NCI-H526 treated with DMSO at 0.1 percent for 48 hours (cell line): ENCODE measurements at places on chromosomes 11 and 22.

GRCh38 chr11:20762980-20763379 is 93.6 kb downstream of the NELL1 start:
- peak; percentile 70 for DNase-seq

DNA sequence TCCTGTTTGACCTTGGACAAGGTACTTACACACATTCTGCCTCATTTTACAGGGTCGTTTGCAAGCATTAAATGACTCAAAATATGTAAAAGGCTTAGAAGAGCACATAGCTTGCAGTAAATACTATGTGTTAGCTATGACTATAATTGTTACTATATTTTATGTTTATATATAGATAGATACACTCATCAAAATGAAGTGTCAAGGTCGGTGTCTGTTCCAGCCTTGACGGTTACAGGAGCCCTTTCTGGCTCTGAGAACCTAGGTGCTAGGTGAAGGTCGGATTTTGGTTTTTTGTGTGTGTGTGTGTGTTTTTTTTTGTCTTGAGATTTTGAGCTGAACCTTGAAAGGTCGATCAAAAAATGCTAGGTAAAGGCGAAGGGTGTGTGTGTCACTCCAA is 24.5 kb upstream of the LIMK2 start:
- no peak for DNase-seq

- DNase-seq, result no peak
Observed at GRCh38 chr11:83006877-83007330, 64.8 kb downstream of the RAB30 start.

DNA sequence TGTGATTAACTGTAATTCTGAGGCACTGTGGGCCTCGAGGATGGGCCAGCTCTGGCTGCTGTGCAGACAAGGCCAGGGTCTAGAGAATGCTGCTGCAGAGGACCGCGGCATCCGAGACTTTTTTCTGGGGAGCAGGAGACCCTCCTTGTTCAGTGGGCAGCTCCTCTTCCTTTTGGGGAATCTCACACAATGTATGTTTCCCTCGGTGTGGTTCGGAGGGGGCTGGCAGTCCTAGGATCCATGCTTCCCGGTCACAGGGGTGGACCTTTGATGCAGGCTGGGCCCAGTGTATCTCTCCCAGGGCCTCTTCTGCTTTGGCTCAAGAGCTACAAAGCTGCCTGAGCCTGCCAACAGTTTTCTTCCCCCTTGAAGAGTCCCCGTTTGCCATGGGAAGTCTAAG is 31.5 kb downstream of the MYEOV start:
- DNase-seq, result no peak

- DNase-seq, result no peak
Observed at GRCh38 chr11:16059332-16059731, 297.0 kb downstream of the SOX6 start.

GRCh38 chr11:45102810-45103621 is 43.4 kb upstream of the PRDM11 start:
- DNase-seq, result peak; percentile 32

- no peak for DNase-seq
Observed at GRCh38 chr11:100684101-100685065, 2.7 kb upstream of the ARHGAP42 start.

DNA sequence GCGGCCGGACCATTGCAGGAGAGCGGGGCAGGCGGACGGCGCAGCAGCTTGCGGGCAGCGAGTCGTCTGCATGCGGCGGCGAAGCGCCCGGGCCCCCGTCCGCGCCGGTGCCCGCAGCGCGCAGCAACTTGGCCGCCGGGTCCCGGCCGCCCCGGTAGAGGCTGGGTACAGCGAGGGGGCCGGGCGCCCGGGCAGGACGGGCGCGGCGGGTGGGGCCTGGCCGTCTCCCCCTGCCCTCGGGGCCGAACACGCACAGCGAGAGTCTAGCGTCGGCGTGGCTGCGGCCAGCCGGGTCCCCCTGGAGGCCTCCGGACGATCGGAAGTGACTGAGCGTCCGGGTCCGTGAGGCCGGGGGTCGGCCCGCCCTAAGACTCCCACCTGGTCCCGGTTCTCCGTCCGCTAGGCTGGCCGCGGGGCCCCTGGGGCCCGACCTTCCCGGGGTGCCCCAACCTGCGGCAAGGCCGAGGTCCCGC is 775 bp upstream of the TRABD start:
- DNase-seq, result no peak

DNA sequence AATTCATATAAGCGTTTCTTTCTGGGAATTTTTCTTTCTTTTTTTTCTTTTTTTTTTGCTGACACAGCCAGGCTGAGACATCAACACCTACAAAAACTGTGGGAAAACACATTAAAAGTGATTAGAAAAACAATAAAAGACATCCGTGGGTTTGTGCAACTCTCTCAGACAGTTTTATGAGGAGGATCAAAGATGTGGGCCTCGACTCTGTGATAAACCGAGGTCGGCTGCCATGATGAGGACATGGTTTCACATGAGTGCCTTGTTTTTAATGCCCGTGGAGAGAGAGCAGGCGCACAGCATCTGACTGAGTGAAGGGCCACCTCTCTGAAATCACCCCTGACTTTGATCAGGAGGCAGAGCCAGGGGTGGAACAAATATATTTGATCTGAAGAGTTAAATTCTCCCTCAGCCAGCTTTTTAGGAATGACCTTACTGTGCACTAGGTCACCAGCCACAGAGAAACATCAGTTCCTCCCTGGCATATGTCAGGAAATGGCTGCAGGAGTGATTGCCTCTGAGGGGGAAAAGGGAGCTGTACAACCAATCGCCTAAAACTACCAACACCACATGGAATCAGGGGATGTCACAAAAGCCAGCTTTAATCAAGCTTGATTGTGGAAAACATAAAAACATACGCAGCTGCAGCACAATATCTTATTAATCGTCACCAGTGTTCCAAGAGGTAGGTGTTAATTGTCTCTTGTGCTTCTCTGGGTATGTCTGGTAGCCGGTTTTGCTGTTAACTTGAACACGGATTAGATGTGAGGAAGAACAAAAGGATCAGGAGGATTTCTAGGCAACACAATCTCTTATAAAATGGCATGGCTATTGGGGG is 164.7 kb downstream of the MAML2 start:
- no peak for DNase-seq

DNA sequence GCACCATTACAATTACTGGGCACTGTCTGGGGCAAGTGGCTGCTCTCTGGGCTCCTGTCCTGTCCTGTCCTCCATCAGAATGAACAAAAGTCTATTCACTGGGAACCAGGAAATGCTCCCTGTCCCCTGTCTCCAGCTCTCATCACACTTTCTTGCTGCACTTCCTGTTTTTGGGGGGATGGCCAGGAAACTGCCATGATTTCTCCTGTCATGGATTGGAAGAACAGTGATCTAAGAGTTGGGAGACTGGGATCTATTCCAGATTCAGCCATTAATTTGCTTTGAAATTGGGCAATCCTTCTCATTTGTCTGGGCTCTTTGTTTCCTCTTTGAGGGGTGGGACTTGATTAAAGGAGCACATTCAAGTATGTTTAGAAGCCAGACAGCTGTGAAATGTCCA is 61.4 kb upstream of the KIRREL3 start:
- no peak for DNase-seq
